ELF-1 (cell line): ENCODE measurements at places on chromosomes 7 and 10.

DNA sequence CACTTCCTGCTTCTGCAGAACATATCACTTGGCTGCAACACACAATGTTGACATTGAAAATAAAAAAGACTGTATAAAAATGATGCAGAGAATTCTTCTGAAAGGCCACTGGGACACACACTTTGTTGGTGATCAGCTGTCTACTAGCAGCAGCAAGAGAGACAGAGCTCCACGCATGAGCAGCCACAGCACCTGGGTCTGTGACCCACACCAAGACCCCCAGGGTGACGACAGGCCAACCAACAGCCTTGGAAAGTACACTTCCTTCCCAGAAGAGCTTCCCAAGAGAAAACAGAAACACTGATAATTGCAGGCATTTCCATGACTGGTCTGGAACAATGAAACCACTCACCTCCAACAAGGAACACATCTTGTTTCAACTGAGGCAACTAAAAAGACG lies 239.0 kb downstream of the DIP2C start:
- DNase-seq, result no peak

GRCh38 chr10:17169803-17170202 lies 31.7 kb downstream of the TRDMT1 start:
- no peak for DNase-seq

- DNase-seq, result no peak
Observed at GRCh38 chr10:69894156-69894555, 92.5 kb downstream of the COL13A1 start.

- no peak for DNase-seq
Observed at GRCh38 chr10:115003396-115003795, 65.4 kb downstream of the TRUB1 start.

- DNase-seq, result no peak
Observed at GRCh38 chr7:140557809-140558518, 78.7 kb upstream of the MKRN1 start.

DNA sequence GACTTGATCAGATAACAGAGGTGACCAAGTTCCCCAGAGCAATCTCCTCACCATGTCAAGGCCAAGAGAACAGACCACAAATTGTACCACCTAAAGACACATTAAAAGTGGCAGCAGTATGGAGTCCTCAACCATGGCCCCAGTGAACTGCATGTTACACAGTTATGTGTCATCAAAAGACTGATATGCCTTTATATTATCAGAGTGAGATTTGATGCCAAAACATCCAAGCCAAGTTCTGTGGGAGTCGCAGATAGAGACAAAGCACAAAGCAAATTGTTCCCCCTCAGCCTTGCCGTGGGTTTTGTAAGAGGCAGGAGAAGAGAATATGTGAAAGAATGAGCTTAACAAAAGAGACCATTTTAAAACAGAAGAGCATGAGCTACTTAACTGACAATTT lies 39.2 kb upstream of the TES start:
- DNase-seq, result no peak

DNA sequence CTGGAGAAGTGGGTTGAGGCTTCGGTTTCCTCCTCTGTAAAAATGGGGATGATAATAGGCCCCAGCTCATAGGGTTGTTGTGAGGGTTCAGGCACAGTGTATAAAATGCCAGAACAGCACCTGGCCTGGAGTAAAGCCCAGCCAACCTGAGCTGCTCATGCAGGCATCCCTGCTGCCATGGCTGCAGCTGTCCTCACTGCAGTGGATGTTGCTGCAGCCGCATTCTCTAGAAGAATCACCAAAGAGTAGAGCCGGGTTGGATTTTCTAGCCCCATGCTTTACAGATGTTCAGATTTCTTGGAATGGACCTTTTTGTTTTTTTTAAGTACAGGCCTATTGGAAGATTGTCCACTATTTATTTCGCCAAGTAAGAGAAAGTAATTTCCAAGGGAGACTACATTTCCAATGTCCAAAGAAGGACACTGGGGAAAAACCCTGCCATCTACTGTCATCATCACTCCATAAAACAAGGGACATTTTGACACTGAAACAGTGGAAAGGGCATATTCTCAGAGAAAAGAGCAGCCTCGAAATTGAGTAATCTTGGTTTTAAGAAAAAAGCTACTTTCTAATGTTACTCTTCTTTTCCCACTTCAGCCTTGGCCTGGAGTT lies 147.5 kb upstream of the TCF7L2 start:
- DNase-seq, result no peak

DNA sequence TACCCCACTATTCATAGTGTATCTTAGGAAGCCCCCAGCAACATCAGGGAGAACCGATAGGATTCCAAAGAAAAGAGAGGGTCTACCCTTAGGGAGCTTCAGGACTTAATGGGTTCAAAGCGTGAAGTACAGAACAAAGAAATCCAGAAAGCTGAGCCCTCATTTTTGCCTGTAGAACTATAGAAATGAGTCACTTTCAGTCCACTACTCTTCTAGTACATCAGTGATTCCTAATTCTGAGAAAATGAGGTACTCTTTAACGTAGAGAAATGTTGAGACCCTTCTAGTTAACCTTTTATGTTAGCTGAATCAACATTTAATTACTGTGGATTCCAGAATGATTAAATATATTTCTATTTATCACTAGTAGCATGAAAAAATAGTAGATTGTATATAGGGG lies 1.8 kb downstream of the TDRD1 start:
- no peak for DNase-seq

- DNase-seq, result no peak
Observed at GRCh38 chr7:28407651-28408050, 4.7 kb upstream of the CREB5 start.

GRCh38 chr10:126104767-126105166 lies 208.4 kb downstream of the FANK1 start:
- no peak for DNase-seq
